ENCODE measurements at places on chromosomes 2 and 18. TPM values are rescaled to one million over a fixed set of nuclear protein-coding genes. Genes with fewer than 3 reads are reported as not detected.

Gene MROH2A
- total RNA-seq, result not detected

- H3K27ac ChIP-seq, result no peak overlapping the region
- no peaks in the 10 kb centered on the region for H3K27me3 ChIP-seq
- no peaks in the 10 kb centered on the region for H3K36me3 ChIP-seq
These were observed 248.9 kb downstream of the MYCN start for GRCh38 chr2:16189029-16189835.

DNA sequence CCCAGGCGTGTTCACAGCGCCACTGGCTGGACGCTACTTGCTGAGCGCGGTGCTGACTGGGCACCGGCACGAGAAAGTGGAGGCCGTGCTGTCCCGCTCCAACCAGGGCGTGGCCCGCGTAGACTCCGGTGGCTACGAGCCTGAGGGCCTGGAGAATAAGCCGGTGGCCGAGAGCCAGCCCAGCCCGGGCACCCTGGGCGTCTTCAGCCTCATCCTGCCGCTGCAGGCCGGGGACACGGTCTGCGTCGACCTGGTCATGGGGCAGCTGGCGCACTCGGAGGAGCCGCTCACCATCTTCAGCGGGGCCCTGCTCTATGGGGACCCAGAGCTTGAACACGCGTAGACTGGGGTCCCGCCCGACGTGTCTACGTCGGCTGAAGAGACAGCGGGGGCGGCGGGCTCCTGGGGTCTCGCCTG is 891 bp upstream of the KHK start:
- H3K36me3 ChIP-seq, result no peaks in the 10 kb centered on the region
- H3K27me3 ChIP-seq, result no peaks in the 10 kb centered on the region
- peak overlapping the region; percentile 76 for H3K27ac ChIP-seq
- H3K4me1 ChIP-seq, result peaks cover 51% of the 10 kb centered on the region
- peak overlapping the region; percentile 61 for H3K4me3 ChIP-seq

GRCh38 chr2:30923623-30924022 is 116.4 kb upstream of the CAPN13 start:
- DNase-seq, result no peak
- no peaks in the 10 kb centered on the region for H3K4me1 ChIP-seq
- no peaks in the 10 kb centered on the region for H3K27me3 ChIP-seq
- H3K36me3 ChIP-seq, result no peaks in the 10 kb centered on the region
- no peak overlapping the region for H3K27ac ChIP-seq

Gene RNASEH1
- total RNA-seq, result 18.7 TPM

GRCh38 chr2:237978058-237978712 is 11.4 kb downstream of the UBE2F start:
- H3K36me3 ChIP-seq, result peaks cover 30% of the 10 kb centered on the region
- H3K4me1 ChIP-seq, result peaks cover 58% of the 10 kb centered on the region
- H3K4me3 ChIP-seq, result no peak overlapping the region

DNA sequence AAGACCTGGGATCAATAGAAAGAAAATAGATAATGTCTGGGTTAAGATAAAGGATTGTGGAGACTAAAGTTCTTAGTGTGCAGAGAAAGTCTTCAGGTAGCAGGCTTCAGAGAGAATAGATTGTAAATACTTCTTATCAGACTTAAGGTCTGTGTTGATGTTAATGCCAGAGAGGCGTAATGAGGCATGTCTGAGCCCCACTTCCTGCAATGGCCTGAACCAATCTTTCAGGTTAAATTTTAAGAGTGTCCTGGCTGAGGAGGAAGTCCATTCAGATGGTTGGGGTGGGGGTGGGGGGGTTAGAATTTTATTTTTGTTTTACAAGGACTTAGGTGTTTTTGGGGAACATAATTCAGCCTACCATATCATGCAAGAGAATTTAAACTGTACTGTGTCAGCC is 129.5 kb downstream of the EVA1A start:
- no peak overlapping the region for H3K4me3 ChIP-seq
- DNase-seq, result no peak
- H3K27ac ChIP-seq, result no peak overlapping the region
- peaks cover 5% of the 10 kb centered on the region for H3K27me3 ChIP-seq

DNA sequence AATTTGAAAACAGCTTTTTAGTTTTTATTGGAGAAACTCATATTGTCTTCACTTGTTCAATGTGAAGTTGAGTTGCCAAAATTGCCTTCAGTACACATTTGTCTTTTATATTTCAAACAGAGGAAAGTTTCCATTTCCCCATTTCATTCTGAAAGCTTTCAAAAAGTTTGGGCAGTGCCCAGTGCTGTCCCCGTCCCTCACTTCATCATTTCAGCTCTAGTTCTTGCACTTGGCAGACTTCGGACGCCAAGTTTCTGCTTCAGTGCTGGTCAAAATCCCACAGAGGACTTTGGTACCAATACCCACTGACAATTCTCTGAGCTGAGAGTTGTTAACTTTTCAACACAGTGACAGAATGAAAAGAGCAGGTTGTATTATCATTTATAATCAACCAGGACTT is 43.4 kb upstream of the AQP4 start:
- DNase-seq, result no peak
- no peaks in the 10 kb centered on the region for H3K27me3 ChIP-seq
- H3K27ac ChIP-seq, result no peak overlapping the region
- H3K4me1 ChIP-seq, result no peaks in the 10 kb centered on the region

DNA sequence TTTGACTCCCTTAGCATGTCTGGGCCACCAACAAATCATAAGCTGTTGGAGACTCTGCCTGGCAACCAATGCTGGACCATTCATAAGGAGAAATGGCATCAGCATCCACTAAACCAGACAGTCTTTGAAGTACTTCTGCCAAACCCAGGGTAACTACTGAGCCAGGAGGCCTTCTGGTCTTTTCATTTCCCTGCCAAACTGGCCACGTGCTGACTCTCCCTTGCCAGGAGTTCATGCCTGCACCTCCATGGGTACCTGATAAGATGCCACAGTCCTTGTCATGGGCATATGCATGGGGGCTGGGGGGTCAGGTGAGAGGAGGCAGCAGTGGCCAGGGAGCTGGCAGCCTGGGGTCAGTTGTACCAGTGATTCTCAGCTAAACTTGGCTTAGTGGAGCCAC is 34.2 kb upstream of the DAPL1 start:
- no peaks in the 10 kb centered on the region for H3K4me1 ChIP-seq
- no peak for DNase-seq
- no peak overlapping the region for H3K27ac ChIP-seq
- no peaks in the 10 kb centered on the region for H3K36me3 ChIP-seq
- H3K27me3 ChIP-seq, result peaks cover 1% of the 10 kb centered on the region

DNA sequence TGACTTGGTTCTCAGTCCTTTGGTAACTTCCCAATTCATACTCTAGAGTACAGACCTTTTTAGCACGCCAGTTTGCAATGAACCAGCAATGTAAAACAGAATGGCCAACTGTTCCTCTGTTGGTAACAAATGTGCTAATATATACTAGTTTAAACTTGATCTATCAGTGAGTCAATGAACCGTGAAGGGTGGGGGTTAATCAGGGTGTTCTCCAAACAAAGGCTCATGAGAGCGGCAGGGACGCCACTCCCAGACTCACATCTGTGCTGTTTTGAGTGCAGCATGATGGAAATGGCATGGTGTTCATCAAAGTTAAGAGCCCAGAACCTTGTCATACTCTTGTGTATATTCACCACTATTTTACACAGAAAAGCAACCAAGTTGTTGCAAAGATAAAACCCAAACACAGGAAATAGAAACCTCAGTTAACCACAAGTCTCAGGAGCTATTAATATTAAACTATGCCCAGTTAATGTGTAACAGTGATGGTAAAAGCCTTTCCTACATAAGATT is 70.3 kb downstream of the CERKL start:
- no peak overlapping the region for H3K4me3 ChIP-seq
- peak; percentile 12 for DNase-seq
- H3K36me3 ChIP-seq, result no peaks in the 10 kb centered on the region
- peaks cover 15% of the 10 kb centered on the region for H3K27me3 ChIP-seq
- H3K27ac ChIP-seq, result no peak overlapping the region

DNA sequence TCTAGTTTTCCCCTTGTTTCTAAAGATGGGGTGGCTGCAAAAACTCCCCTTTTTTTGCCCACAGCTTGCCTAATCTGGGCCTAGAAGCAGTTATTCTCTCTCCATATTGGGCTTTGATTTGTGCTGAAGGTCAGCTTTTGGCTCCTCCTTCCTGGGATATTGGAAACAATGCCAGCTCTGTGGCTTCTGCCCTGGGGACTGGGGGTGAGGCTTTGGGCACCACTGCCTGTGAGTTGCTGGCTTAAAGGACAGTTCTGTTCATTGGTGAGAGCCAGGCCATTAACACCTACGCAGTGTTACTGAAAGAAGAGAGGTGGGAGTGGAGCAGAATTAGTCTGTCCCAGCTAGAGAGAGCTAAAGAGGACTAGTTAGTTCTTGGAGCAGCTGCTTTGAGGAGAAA is 4.3 kb downstream of the UBXN2A start:
- peaks cover 17% of the 10 kb centered on the region for H3K4me1 ChIP-seq
- no peak for DNase-seq
- peaks cover 11% of the 10 kb centered on the region for H3K36me3 ChIP-seq
- no peak overlapping the region for H3K27ac ChIP-seq

Measured in activated CD4-positive, alpha-beta T cell treated with anti-CD3 and anti-CD28 coated beads, Interleukin-2, amount 10 ng/mL, durations not matched to agents 7 days and 5 days (primary cell).